ENCODE measurements at places on chromosomes 2 and 18. TPM values are rescaled to one million over a fixed set of nuclear protein-coding genes. Genes with fewer than 3 reads are reported as not detected.

Gene AKAIN1
- not detected for total RNA-seq

Gene C2orf80
- not detected for total RNA-seq

Gene CCDC148
- total RNA-seq, result not detected

Gene MPV17
- total RNA-seq, result 56.1 TPM

Gene IL18R1
- 4.3 TPM for total RNA-seq

Gene LCT
- not detected for total RNA-seq

Gene TUBB8B
- not detected for total RNA-seq

Gene NMUR1
- not detected for total RNA-seq

Gene LYPD6
- 5.1 TPM for total RNA-seq

Gene PTPN4
- 51.2 TPM for total RNA-seq

Gene IMPA2
- 4.7 TPM for total RNA-seq

Gene STON1
- 8.6 TPM for total RNA-seq

Gene BCL11A
- total RNA-seq, result 41.6 TPM

Gene CFC1
- total RNA-seq, result not detected

Gene SERPINB4
- not detected for total RNA-seq

Gene STK11IP
- 24.6 TPM for total RNA-seq

Gene OSBPL6
- total RNA-seq, result 1.6 TPM

Gene PFN4
- total RNA-seq, result 2.4 TPM

Gene ING5
- total RNA-seq, result 41.2 TPM

Gene RAX
- not detected for total RNA-seq

Gene BCL2
- 0.39 TPM for total RNA-seq

Gene GPR45
- total RNA-seq, result not detected

Gene CTIF
- 102 TPM for total RNA-seq

Gene AOX1
- 3.5 TPM for total RNA-seq

Gene CAPN13
- total RNA-seq, result not detected

Gene SERPINB10
- total RNA-seq, result not detected

Gene IL1F10
- not detected for total RNA-seq
